Kidney glomerular epithelial cell (primary cell): ENCODE measurements at places on chromosomes 13 and 19.

GRCh38 chr13:41407380-41407779 lies 50.0 kb upstream of the RGCC start:
- no peak for DNase-seq

GRCh38 chr19:7823686-7824301 lies 6.2 kb upstream of the EVI5L start:
- no peak for DNase-seq

DNA sequence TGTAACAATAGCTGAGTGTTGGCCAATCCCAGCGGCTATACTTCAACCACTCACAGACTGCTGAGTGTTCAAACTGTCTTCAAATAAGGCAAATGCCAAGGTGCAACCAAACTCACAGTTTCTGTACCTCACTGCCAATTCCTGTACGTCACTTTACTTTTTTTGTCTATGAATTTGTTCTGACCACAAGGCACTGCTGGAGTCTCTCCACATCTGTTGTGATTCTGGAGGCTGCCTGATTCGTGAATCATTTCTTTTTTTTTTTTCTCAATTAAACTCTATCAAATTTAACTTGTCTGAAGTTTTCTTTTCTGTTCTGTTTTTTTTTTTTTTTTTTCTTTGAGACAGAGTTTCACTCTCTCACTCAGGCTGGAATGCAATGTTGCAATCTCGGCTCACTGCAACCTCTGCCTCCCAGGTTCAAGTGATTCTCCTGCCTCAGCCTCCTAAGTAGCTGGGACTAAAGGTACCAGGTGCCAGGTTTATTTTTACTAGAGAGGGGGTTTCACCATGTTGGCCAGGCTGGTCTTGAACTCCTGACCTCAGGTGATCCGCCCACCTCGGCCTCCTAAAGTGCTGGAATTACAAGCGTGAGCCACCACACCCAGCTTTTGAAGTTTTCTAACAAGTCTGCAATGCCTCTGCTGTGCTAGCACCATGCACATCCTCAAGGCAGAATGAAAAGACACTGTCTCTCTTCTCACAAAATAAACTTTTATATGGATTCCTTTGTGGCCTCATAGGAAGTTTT lies 401.7 kb downstream of the IRS2 start:
- DNase-seq, result no peak

GRCh38 chr13:104847922-104848321 lies 1687.5 kb downstream of the EFNB2 start:
- DNase-seq, result no peak

DNA sequence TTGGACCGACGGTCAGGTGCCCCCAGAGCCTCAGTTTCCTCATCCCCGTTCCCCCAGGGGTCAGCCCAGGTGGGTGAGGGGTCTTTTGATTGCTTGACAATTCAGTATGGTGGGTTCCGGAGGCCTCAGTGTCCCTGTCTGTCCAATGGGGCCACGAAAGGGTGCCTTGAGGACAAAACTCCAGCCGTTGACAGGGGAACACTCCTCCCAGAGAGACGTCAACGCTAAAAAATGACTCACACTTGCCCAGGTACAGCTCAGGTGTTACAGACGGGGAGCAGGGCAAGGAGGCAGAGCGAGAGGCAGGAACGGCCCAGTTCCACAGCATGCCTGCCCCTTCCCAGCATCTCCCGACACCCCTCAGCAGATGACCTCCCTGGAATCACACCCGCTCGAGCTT lies 1.8 kb downstream of the TNFAIP8L1 start:
- DNase-seq, result no peak

DNA sequence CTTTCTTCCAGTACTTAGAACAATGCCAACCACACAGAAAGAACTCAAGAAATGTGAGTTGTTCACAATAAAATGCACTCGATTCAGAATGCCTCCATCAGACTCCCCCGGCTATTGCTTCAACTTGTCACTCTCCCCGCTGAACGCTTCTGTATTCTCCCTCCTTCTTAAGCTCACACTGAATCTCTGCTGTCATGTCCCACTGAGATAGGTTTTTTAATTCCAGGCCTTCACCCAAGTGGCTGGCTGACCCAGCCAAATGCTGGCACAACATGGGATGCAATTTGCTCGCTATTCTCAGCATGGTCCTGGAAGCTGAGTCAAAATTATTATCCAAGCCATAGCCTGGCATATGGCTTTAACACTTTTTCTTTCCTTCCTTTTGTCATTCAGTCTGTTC lies 76.8 kb upstream of the SERP2 start:
- DNase-seq, result no peak

- DNase-seq, result no peak
These were observed 365.7 kb upstream of the KLHL1 start for GRCh38 chr13:70473907-70474306.

DNA sequence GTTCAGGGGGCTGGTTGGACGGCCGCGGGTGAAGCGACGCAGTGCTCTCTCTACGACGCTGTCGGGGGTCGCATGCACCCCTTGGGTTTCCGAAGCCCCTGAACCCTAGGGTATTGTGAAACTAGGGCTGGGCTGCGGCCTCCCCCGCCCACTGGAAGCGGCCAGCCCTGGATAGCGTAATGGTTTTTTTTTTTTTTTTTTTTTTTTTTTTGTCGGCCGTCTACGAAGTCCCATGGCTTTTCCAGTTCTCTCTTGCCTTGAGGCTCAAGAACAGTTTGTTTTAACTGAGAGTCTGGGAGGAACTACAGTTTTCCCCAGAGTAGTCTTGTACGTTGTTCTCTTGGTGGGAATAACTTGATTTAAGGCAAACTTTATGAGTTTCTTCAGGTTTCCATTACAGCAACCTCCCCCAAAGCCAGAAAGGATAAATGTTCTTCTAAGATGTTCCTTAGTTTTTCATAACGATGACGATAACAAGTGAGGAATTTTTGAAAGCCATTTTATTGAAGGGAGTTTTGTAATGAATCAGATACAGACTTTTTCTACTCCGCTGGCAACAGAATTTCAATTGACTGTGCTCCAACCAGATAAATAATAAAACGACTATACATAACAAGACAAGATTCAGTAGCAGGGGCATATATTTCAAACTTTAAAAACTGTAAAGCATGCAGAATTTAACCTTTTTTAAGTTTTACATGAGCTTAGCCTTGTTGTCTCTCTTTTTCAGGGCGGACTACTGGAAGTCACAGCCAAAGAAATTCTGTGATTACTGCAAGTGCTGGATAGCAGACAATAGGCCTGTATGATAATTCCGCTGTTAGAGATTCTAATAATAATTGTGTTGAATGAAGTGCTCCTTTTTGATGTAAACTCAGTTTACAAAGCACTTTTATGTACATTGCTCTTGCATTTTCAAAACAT lies 867 bp downstream of the WBP4 start:
- DNase-seq, result peak; percentile 81

- DNase-seq, result no peak
These were observed 29.1 kb downstream of the EPS15L1 start for GRCh38 chr19:16442386-16443276.
